ENCODE measurements at places on chromosomes 1 and 21. TPM values are rescaled to one million over a fixed set of nuclear protein-coding genes. Genes with fewer than 3 reads are reported as not detected.

GRCh38 chr1:211535346-211535745, 43.4 kb upstream of the RD3 start:
- no peak for ATAC-seq

DNA sequence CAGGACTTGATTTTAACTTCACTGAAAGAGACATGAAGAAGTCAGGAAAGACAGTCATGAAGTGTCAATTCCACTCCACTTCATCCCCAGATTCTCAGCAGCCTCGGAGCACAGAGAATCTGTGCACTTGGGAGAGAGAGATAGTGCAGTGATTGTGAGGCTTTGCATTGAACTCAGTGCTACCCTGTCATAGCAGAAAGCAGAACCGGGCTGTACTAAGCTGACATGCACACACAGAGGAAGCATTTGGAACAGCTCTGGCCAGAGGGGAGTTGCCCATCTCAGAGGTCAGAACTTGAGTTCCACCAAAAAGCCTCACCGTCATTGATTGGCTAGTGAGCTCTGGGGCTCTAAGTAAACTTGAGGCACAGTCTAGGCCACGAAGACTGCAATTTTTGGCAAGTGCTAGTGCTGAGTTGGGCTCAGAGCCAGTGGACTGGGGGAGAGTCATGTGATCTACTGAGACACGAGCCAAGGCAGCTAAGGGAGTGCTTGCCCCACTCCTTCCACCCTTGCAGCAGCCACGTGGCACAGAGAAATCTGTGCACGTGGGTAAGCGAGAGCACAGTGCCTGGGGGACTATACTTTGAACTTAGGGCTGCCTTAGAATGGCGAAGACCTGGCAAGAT, 810.2 kb upstream of the ADAMTS5 start:
- ATAC-seq: no peak

DNA sequence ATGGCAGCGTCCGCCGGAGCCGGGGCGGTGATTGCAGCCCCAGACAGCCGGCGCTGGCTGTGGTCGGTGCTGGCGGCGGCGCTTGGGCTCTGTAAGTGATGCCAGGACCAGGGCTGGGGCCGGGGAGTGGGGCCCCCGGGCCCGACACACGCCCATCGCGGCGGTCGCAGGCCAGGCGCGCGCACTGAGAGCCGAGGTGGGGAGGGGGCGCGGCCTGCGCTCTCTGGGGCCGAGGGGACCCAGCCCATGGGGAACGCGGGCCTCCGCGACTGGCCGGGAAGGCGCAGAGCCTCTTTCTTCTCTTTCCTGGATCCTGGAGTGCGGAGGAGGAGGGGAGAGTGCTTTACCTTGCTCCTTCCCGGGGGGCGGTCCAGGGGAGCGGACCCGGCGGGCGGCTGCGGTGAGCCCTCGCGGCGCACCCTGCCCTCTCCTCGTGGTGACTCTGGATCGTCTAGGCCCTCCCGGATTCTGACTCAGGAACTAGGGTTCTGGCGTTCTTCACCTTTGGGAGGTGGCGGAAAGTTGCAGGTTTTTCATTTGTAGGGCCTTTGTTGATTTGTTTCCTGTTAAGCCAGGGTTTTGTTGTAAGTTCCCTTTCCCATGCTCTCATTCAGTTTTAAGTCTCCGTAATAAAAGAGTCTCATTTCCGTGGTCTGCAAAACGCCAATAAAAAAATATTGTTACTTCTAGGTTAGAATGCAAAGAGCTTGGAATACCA, 529 bp downstream of the MPZL1 start:
- peak; percentile 81 for ATAC-seq

LCE2B gene
- total RNA-seq: not detected

C8A gene
- total RNA-seq: not detected

FNDC5 gene
- not detected for total RNA-seq

Measured in esophagus mucosa (tissue), 1 donor.